ENCODE measurements at places on chromosomes 3 and 15.

DNA sequence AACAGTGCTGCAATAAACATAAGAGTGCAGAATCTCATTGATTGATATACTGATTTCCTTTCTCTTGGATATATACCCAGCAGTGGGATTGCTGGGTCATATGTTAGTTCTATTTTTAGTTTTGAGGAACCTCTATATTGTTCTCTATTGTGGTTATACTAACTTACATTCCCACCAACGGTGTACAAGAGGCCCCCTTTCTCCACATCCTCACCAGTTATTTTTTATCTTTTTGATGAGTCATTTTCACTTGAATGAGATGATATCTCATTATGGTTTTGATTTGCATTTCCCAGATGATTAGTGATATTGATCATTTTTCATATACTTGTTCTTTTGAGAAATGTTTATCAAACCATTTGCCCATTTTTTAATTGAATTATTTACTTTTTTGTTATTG lies 12.4 kb upstream of the IREB2 start:
- no peak for DNase-seq

GRCh38 chr3:194395778-194396538 lies 3.1 kb downstream of the GP5 start:
- peak; percentile 33 for DNase-seq

DNA sequence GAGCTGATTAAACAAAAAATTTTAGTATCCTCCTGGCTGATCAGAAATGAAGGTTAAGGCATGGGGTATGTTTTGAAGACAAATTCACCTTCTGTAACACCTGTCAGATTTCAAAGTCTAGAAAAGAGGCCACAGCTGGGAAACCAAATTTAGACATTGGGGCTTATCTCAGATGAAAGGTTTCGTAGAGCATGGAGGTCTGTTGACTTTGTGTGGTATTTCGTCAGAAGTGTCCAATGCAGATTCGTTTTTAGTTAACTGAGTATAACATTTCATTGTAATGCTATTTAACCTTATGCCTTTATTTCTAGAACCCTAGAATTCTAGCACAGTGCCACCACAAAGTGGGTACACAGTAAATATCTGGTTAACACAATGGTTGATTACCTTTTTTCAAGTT lies 61.7 kb downstream of the FNDC3B start:
- no peak for DNase-seq

DNA sequence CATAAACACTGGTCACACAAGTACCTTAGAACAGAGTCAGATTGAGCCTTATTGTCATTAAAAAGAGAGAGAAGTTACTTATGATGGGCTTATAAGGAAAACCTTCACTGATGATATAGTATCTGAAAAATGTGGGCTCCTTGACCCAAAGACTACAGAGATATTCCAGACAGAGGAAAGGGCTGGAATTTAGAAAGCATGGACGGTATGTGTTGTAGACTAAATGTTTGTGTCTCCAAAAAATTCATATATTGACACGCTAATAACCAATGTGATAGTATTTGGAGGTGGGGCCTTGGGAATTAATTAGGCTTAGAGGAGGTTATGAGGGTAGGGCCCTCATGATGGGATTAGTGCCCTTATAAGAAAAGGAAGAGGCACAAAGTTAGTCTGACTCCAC lies 61.0 kb upstream of the DAZL start:
- DNase-seq: no peak

DNA sequence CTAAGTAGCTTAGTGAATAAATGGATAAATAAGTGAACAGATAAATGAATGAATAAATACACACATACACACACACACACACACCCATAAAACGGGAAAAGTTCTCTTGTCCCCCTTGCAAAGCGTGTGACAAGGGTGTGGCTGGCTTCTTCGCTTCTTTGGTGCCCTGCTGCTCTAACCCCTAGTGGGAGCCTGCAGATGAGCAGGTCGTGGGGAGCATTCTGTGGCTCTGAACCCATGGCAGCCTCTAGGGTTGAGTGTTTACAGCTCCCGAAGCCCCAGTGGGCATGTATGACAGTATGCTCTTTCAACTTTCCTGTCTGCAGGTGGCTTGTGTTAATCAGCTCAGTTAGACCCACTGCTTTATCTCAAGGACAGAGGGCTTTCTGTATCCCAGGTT lies 582.3 kb downstream of the EDEM1 start:
- DNase-seq: no peak

DNA sequence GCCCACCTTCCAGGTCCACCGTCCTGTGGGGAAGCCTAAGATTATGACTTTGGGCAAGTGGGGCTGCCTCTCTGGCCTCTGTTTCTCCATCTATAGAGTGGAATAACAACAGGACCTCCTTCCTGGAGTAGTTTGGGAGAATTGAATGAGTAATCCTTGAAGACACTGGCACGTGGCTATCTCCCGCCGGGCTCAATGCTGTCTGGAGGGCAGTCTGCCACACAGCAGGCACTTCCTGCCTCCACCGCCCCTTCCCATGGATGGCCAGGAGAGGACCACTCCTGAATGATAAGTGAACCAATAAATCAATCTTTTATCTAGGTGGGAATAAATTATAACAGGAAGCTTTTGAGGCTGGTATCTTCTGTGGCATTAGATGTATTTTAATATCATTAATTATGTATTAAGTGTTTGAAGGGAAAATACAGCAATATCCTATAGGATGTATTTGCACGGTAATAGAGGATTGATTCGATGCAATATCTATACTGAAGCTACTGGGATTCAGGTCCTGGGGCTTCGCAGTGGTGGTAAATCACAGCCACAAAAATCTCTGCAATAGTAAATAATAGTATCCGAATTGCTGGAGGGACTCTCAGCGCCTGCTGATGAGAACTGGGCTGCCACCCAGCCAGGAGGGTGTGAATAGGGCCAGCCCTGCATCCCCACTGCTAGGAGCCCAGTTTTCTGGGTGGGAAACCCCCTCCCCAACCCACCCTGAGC lies 15.9 kb downstream of the MEGF11 start:
- DNase-seq: no peak

DNA sequence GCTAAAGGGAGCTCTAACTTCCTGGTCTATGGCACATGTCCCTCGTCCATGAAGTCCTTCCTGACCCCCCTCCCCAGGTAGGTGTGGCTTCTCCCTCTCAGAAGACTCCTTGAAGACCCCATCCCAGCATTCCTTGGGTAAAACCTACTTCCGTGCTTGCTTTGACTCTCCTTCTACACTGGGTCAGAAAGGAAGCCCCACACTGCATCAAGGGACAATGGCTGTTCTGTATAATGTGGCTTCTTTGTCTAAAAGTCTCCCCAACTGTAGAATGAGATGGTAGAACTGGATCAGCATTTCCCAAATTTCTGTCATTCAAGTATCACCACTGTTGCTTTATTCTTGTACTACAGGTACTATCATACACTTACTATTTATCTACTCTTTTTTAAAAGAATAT lies 3.9 kb upstream of the DNAJA4 start:
- DNase-seq: no peak

GRCh38 chr3:131716007-131716406 lies 213.2 kb upstream of the MRPL3 start:
- no peak for DNase-seq

DNA sequence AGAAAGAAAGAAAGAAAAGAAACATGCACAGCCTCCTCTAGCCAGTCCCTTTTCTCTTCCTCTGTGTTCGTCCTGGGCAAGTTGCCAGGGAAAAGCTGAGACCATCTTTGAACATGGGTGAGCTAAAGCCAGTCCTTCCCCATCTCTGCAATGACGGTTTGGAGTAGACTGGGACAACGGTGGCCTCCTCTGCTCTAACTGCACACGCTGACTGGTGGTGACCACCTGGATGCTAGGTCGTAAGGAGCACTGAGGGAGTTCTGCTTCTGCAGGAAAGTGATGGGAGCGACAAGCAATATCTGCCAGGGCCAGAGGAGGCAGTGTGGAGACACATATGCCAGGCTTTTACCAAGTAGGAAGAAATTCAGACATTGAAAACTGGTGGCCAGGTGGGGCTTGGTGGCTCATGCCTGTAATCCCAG lies 111.7 kb downstream of the NUP210 start:
- no peak for DNase-seq

DNA sequence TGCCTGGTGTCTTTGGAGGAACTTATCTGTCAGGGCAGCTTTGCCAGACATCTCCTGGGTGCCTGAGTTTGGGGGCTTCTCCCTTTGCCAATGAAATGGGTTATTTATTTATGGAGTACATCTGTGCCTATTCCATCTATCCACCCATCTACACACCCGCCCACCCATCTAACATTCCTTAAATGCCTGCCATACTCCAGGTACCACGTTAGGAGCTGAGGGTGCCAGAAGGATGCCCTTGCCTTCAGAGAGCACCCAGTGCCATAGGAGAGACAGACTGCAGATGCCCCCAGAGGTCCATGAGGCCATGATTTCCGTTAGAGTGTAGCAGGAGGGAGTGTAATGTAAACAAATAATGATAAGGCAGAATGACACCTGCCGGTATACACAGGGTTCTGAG lies 21.8 kb upstream of the KIF23 start:
- DNase-seq: no peak

DNA sequence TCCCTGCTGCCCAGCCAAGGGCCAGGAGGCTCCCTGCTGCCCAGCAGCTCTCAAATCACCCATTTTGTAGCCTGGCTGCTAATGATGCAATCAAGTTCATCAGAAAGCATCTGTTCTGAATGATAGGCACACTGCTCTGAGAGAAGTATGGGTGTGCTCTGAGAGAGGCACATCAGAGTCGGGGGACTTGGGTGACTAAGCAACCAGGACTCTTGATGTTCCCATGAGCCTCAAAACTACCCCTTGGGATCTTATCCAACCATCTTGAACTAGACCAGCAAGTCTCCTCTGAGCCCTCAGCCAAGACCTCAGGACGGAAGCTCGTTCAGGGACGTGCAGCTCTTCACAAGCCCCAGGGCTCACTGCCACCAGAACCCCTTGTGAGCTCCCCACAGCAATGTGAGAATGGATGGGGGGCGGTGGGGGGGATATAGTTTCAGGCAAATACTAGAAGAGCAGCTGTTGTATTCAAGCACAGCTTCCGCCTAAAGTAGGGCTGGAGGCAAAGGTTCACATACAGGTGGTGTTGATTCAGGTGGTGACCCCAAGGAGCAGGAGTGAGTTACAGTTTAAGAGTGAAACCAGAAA lies 52.2 kb upstream of the HES1 start:
- DNase-seq: no peak

DNA sequence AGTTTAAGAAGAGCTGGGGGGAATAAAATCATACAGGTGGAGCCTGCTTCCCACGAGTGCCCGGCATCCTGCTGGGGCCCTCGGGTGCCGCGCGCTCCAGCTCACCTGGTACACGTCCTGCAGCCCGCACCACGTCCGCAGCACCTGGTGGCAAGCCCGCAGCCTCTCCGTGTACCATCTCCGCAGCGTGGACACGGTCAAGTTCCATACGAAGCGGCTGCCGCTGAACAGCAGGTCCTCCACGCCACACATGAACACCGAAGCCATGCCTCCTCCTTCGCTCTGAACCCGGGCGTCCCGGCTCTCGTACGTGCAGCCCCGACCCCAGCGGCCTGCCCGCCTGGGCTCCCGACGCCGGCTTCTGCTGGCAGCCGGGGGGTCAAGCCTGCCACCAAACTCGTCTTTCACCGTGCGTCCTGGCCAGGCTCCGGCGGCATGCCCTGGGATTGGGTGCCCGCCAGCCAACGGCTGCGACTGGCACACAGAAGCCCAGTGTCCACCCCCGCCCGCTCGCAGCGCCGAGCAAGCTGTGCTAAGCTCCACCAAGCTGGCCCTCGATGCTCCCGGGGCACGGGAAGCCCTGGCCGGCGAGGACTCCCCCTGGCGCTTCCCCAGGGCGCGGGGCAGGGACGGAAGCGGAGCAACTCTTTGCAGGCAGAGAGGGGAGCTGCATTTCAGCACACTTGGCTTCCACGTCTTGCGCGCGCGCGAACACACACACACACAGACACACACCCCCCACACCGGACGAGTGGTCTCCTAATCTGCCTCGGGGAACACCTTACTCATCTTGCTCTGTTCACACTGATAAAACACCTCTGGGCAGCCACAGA lies at the start of gene FRMD4B:
Gene FRMD4B, minus strand, starts transcription at position 366 of the 833 bp plus-strand sequence. Its CDS starts 99 bp downstream, at position 267.
- no peak for DNase-seq

DNA sequence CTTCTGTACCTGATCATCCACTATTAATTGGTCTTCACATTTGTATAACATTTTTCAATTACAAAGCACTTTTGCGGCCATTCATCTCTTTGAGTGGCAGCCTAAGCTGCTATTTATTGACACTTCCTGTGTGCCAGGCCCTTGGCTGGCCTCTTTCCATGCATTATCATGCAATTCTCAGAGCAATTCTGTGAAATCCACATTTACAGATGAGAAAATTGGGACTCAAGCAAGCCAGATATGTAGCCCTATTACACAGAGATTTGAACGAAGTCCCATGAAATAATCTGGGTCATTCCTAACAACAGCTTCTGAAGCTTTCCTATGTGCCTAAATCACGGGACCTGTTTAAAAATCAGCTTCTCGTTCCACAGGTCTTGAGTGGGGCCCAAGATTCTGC lies 17.4 kb downstream of the SLC6A1 start:
- no peak for DNase-seq

DNA sequence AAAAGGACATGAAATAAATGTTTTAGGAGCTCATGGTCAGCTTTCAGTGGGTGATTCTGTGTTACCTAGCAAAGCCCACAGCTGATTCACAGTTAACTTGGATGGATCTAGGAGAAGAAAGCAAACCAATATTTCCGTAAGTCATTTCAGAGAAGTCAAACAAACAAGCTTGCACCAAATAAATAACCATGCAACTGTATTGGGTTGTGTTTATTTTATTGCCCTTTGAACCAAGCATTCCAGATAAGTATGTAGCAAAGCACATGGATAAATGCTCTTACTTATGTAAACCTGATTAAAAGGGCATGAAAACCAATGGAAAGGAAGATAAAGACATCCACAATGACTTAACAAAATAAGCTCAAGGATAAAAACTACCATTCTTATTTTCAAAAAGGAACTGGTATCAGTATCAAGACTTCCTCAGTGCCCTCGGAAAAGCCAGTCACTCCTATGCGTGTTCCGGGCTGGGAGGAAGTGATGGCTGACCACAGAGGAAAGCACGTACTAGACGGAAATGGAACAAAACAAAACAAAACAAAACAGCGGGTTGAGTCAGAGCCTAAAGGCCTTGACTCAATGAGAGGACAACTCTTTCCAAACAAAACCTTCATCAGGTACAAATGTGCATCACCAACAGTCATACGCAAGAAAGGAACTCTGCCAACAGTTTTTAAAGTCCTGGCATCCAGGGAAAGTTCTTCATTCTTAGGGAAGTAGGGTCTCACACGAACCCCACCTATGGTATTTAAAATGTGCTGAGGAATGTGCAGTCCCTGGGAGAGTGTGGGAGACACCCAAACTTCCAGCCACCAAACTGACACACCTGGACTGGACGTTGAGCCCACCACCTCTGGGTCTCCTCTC lies 103.3 kb downstream of the SNRK start:
- peak; percentile 40 for DNase-seq

GRCh38 chr3:134249935-134250716 lies 533 bp downstream of the RYK start:
- peak; percentile 34 for DNase-seq

- no peak for DNase-seq
Observed at GRCh38 chr3:53069422-53070068, 23.7 kb upstream of the SFMBT1 start.
